Activated CD8-positive, alpha-beta memory T cell treated with anti-CD3 and anti-CD28 coated beads for 4 hours (primary cell): ENCODE measurements at places on chromosomes 16 and 17.

DNA sequence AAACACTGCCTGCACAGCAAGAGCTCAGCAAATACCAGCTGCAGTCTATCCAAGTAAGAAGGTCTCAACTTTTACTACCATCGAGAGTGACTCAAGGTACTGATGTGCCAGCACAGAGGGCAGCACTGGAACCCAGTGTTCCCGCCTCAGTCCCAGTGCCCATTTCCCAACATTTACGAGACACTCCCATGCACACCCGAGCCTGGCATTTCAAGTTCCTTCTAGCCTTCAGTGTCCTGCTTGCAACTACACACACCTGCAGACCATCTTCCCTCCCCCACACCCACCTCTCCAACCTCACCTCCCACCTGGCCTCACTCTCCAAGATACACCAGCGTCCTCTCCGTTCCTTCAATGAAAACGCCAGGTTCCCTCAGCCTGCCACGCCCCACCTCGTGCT is 3.2 kb downstream of the KLHDC4 start:
- DNase-seq: no peak

GRCh38 chr16:29675811-29676643 is 3.0 kb upstream of the QPRT start:
- no peak for DNase-seq

DNA sequence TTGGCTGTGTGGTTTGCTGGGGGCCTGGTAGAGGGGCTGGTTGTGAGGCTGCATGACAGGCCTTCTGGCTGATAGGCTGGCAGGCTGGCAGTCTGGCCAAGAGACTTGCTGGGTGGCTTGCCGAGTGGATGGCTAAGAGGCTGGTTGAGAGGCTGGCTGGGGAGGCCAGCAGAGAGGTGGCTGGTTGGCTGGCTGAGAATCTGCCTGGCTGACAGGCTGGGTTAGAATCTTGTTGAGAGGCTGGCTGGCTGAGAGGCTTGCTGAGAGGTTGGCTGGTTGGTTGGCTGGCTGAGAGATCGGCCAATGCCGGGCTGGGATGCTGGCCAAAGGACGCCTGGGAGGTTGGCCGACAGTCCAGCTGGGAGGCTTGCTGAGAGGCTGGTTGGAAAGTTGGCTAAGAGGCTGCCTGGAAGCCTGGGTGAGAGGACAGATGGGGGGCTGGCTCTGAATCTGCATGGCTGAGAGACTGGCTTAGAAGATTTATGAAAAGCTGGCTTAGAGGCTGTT is 35.9 kb upstream of the ACSM2B start:
- DNase-seq: no peak

- no peak for DNase-seq
Observed at GRCh38 chr16:569445-570254, at the start of gene PIGQ. TSS of gene PIGQ (plus strand) at chr16:569968. CDS start at chr16:574075, 4,107 bp downstream.

DNA sequence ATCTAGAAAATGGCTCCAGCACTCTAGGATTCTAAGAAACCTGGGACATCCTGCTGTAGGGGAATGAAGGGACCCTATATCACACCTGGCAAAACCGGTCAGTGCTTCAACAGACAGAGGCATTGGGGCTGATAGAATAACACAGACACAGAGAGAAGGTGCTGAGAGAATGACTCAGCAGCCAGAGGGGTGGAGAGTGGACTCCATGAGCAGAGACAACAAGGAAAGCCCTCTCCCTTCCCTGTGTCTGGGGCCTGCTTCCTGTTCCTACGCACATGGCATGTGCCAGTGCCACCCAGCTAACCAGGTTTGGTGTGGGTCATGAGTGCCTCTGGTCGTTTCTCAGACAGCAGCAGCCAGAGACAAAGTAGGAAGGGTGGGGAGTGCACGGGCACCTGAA is 140.3 kb downstream of the CCT6B start:
- no peak for DNase-seq

DNA sequence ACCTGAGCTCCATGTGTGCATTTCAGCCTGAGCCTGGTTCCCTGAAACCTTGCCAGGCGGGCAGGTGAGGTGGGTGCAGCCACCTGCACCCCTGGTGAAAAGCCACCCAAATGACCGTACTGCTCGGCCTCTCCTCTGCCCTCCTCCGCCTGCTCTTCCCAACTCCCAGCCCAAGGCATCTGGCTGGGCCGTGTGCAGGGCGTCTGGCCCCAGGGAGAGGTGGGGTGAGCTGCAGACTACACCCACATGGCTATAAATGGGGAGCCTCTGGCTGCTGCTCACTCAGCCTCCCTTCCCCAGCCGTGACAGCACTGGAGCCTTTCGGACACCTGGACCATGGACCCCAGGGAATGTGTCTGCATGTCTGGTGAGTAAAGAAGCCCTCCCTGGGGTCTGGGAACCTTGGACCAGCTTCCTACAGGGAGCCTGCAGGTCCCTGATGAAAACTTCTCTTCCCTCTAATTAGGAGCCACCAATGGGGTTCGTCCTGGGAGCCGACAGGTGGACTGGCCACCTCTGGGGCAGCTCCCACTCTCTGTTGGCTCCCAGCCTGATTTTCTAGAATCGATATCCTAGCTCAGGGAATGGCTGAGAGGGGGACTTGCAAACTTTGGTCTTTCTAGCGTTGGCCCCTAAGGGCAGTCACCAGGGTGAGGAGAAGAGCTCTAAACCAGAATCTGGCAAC is at the start of gene MT4:
Gene MT4, plus strand, starts transcription at position 281 of the 685 bp plus-strand sequence. Its CDS starts 56 bp downstream, at position 337.
- no peak for DNase-seq

DNA sequence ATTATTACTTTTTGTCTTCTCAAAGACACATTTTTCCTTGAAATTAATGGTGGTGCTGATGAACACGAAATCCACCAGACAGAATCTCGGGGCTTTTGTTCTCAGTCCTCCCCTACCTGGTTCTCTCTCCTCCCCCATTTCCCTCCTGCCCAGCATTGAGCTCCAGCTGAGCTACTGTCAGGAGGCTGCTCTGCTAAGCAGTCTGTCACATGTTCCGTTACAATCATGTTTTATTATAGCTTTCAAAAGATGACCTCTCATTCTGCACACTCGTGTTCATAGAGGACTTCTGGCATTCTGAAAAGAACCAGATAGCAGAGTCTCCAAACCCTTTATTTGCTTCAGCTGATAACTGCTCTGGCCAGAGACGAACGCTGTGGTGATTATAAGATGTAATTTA is 732.5 kb upstream of the RBFOX1 start:
- DNase-seq: no peak

DNA sequence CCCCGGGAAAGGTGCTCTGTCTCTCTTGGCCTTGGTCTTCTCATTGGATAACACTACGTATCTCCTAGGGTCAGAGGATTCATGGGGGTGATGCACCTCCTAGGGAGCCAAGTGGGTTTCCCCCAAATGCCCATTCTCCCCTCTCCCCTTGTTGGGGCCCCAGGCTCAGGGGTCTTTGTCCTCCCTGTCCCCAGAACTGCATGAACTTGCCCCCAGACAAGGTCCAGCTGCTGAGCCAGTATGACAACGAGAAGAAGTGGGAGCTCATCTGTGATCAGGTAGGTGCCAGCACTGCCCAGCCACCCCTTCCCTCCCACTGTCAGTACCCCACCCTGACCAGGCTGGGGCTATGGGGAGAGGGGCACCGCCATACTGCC is 8.7 kb downstream of the FMNL1 start:
- DNase-seq: no peak
